Stimulated activated CD8-positive, alpha-beta memory T cell treated with anti-CD3 and anti-CD28 coated beads, Interleukin-12 subunit alpha, Interleukin-12 subunit beta, amount 100 ng/mL, for 4 hours (primary cell): ENCODE measurements at places on chromosomes 16 and 17.

DNA sequence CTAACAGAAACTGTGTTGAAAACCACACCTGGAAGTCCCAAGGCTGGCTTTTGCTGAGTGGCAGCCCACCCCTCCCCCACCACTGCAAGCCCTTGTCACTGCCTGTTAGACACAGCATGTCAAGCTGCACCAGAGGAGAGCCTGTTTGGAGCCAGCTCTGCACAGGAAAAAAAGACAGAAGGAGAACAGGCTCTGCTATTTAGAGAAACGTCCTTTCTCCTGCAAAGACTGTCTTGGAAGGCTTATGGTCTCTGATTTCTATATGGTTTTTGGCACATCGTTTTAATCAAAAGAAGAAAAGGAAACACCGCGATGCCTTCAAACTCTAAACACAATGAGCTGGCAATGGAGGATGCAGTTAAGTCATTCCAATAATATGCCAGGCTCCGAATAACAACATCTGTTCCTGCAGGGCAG is 275.5 kb downstream of the MAP2K4 start:
- DNase-seq, result no peak

DNA sequence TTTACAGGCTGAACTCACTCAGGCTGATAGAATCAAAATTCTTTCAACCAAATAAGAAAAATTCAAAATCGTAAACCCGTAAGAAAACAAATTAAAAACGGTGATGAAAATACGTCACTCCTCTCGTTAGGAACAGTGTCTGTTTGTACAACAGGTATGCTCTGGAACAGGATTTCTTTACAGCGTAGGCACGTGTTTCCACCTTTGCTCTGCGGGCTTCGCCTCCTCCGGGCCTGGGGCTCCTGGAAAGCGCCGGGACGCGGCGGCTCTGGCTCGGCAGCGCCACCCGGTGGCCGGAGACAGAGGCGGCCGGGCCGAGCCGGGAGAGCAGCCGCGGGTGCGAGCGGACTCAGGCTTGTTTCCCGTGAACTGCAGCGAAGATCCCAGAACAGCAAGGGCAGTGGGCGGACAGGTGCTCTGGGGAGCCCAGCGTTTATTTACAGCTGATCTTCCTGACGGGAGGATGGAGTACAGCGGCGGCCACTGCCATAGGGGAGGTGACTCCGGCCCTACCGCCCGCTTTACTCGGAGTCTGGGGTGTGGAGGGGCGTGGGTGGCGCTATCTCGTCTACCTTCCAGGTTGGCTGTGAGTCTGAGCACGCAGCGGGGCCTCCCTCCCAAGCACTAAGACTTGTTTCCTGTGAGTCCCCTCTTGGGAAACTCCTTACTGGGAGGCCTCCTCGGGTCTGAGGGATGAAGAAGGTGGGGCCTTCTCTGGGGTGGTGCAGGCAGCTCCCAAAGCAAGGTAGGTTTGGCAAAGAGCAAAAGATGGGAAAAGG is 40.5 kb upstream of the ATP2A3 start:
- DNase-seq, result peak; percentile 14

DNA sequence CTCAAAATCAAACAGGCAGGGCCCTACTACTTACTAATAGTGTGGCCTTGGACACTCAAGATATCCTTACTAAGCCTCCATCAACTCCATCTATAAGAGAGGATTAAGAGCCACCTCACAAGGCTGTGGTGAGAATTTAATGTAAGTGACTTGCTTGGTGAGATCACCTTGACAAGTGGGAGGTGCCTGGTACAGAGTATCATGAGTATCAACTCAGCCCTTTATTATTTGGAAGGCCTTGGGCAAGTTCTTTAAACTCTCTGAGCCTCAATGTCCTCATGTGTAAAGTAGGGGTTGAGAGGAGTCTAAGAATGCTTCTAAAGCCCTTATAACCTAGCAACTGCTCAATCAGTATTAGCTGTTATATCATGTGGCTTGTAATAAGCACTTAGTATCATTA is 15.0 kb downstream of the THUMPD1 start:
- no peak for DNase-seq

GRCh38 chr17:18055597-18055996 is 16.4 kb downstream of the GID4 start:
- no peak for DNase-seq

GRCh38 chr17:81552244-81553017 is at the start of gene FAAP100:
TSS of gene FAAP100 (minus strand) at chr17:81552353. CDS start at chr17:81552330, 23 bp downstream.
- peak; percentile 81 for DNase-seq

- no peak for DNase-seq
Observed at GRCh38 chr17:36149296-36149820, 27.1 kb downstream of the TBC1D3B start.

DNA sequence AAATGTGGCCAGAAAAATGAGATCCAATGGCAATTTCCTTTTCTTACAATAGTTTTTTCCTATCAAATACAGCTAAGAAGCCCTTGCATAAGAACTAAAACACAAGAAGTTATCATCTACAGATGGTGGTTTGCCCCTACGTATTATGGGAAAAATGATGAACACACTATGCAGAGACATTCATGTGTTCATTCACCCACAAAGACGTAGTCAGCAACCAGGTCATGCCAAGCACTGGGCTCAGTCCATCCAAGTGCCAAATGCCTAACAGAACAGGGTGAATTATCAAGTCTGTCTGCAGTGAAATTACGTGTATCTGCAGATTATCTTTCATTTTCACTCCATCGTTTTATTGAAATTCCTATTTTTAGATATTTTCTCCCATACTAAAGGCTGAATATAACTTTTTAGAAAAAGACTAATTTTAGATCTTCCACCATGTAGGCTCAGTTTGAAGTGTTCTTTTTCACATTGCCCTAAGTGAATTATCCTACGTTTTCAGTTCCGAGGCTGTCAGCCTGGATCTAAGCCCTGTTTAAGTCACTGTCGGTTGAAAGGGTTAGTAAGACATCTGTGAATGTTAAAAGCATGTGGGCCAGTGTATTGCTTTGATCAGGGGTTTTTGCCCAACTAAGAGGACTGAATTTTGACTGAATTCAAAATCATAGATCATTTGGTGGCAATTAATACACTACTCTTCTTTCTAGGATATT is 78.1 kb upstream of the DHX40 start:
- DNase-seq, result no peak

- no peak for DNase-seq
Observed at GRCh38 chr16:72898216-72898825, 149.6 kb downstream of the ZFHX3 start.

- DNase-seq, result peak; percentile 88
Observed at GRCh38 chr16:28309811-28310311, 17.5 kb downstream of the SBK1 start.

GRCh38 chr16:68257906-68258800 is 6.2 kb upstream of the SLC7A6 start:
- DNase-seq, result no peak

DNA sequence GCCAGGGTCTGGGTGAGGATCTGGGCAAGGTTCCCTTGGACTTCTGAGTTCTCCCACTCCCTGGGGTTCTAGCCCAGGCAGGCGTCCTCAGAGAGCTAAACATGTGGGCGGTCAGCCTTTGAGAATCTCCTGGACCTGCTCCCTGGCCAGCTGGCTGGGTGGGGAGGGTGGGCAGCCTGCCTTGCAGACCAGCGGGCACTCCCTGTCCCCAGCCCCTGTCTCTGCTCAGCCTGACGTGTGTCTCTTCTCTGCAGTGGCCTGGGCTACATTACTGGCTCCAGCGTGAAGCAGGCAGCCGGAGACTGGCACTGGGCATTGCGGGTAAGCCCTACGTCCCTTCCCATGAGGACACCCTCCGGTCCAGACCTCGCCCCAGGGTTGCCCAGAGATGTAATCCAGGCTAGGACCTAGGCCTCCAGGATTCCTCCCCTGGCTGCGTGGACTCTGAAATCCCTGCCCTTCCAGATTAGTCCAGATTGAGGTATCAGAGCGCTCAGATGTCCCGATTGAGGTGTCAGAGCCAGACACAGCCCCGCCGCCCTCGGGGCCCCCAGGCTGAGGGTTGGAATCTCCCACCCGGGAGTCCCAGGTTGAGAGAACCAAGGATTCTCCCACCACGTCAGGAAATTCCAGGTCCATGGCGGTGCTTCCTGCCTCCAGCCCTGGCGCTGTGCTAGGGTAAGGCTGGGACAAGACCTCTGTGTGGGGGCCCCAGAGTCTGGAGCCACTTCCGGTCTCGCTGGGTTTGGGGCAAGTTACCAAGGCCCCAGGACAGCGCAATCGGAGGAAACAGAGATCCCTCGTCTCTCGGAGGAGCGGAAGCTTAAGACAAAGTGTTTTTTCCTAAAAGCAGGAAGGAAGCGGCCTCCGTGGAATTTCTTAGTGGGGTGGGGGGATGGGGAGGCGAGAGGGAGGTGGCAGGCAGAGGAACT is 24.1 kb downstream of the MYBBP1A start:
- DNase-seq, result no peak
